AG09319 (cell line): ENCODE measurements at places on chromosomes 2 and 18.

DNA sequence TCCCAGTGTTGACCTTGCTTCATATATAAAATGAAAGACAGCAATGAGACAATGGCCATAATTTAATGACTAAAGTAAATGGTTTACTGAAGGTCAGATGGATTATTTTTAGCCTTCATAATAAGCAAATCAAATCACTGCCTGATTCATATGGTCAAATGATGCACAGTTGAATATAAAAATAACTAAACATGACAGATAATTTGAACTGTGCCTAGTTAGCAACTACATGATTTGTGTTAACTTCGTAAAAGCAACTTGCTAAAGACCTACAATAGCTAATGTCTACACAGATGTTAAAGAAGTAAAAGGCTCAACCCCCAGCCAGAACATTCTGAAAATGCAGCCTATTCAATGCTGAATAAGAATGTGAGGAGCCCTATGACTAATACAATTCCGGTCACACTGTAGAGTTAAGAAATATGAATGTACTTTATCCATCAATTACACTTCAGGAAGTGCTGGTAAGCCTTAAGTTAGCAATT, 590.8 kb upstream of the CDH2 start:
- DNase-seq = peak; percentile 18

- no peak for DNase-seq
Observed at GRCh38 chr2:20738772-20739171, 71.8 kb downstream of the GDF7 start.

DNA sequence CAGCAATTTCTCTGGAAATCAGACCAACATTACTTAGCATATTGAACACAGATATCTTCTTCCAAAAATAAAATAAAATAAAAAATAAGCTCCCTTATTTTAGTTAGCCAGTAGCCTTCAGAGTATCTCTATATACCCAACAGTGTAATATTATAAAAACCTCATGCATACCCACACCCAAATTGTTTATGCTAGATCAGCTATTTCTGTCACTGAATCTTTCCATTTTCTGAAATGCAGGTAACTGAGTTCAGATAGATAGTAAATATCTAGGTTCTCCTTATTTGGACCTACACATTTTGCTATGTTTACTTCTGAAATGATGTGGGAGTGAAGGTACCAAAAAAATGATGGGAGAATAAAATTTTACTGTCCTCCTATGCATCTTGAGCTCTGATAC, 39.9 kb downstream of the TTC21B start:
- no peak for DNase-seq

GRCh38 chr2:170394641-170395387, 216.9 kb downstream of the MYO3B start:
- DNase-seq = no peak

DNA sequence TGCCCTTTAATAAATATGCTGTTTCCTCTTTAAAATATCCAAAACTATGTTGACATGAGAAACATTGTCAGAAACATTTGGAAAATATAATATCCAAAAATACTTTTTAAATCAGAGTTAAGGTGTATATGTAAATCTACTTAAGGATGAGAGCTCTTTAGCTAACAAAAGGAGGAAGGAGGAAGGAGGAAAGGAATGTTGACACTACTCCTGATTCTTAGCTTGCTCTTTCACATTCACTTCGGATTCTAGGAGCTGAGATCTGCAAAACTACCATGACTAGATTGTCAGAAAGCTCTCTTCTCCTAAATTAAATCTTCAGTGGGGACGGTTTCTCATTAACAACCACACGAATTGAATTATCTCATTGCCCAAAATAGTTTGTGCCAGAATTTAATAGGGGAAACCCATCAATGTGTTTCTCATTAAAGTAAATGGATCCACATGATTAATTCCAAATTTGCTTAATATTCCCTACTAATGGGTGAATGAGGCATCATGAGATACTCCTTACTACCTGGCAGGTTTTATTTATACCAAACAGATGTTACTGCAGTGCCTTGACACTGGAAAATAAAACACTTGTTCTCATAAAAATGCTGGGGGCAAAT, 509.1 kb downstream of the MBD2 start:
- no peak for DNase-seq

GRCh38 chr18:74806700-74807416, 209.2 kb downstream of the ZNF407 start:
- DNase-seq = peak; percentile 10

DNA sequence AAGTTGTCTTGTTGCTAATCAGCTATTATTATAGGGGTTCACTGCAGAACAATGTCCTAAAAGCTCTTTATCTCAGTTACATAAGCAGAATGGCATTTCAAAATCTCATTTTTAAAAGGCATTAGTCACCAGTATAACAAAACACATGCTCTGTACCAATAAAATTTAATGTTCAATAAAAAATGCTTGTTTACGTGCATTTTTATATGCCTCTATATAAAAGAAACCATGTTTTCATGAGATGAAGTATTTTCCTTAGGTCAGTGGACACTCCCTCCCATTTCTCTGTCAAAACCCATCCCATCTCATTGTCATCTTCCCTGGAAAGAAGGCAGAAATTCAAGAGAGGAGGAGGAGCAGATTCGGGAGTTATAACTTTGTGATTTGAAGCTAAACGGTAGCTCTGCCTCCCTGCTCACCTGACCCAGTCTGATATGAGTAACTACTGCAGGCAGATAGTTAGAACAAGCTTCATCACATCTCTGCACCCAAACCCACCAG, 231.9 kb upstream of the SIX2 start:
- no peak for DNase-seq
